AG08395 (cell line): ENCODE measurements at places on chromosomes 13 and 19.

- DNase-seq, result peak; percentile 67
These were observed 146.9 kb downstream of the KDM4B start for GRCh38 chr19:5115771-5116202.

- no peak for DNase-seq
These were observed 21.6 kb upstream of the F2RL3 start for GRCh38 chr19:16867211-16867610.

GRCh38 chr19:28150129-28150528 is 1062.8 kb downstream of the UQCRFS1 start:
- DNase-seq, result no peak

DNA sequence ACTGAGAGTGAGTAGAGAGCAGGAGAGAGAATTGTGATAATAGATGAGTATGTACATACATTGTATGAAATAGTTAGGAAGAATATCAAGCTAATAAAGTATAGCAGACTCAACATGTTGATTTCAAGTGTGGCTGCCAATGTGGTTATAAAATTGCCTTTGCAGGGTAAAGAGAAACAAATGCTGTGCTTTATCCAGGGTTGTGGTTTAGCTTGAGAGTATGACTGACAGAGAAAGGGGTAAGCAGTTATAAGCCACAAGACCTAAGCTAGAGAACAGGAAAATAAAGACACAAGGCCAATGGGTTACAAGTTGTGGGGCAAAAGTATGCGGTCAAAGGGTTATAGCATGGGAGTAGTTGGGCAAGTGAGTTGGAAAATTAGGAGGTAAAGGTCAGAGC is 1217.5 kb downstream of the DIAPH3 start:
- DNase-seq, result no peak

DNA sequence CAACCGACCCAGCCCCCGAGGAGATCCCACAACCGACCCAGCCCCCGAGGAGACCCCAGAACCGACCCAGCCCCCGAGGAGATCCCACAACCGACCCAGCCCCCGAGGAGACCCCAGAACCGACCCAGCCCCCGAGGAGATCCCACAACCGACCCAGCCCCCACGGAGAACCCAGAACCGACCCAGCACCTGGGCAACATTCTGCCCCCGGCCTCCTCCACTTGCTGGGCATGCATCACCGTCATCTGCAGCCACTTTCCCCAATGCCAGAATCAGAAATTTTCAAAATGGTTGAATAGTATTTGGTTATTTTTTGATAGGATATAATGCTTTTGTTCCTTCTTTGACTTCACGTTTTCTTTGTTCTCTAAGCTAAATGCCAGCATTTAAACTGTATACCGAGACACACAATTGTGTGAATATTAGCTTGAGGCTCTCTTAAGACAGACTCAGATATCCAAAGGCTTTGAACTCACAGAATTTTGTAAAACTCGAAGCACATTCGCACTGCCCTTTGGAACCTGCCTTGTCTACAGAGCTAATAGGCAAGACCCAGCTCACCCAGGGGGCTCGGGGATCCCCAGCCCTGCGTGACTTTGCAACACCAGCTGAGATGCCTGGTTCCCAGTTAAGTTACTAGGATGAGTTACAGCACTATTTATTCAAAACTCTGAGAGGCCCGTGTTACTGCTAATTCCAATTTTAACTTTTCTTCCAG is 15.5 kb upstream of the RASA3 start:
- DNase-seq, result no peak

GRCh38 chr13:76019421-76020044 is 383.4 kb downstream of the LMO7 start:
- no peak for DNase-seq

DNA sequence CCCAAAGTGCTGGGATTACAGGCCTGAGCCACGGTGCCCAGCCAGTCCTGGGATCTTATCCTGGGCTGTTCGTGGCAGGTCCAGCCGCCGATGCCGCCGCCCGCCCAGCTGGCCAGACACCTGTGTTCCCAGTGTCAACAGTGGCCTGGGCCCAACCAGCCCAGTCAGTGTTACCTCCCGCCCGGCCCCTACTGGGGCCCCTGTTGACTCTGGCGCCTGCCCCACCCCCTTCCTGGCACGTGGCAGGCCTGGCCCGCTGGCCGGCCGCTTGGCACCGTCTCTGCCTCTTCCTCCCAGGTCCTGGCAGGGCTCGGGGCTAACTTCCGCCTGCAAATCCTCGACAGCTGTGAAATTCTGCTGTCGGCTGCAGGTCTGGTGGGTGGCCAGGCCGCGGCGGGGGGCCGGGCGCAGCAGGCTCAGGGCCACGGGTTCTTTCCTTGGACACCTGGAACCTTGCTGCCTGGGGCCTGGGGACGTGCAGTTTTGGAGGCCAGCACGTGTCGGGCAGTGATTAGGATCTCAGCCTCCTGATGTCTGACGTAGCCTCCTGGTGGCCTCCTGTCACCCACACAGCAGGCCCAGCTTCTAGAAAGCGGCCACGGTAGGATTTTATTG is 9.1 kb downstream of the ARID3A start:
- peak; percentile 63 for DNase-seq

GRCh38 chr13:41494202-41494601 is 36.9 kb downstream of the RGCC start:
- no peak for DNase-seq

- DNase-seq, result no peak
These were observed 303.1 kb downstream of the PCDH9 start for GRCh38 chr13:66926851-66927524.

GRCh38 chr13:73970421-73971055 is 163.7 kb downstream of the KLF12 start:
- DNase-seq, result no peak

DNA sequence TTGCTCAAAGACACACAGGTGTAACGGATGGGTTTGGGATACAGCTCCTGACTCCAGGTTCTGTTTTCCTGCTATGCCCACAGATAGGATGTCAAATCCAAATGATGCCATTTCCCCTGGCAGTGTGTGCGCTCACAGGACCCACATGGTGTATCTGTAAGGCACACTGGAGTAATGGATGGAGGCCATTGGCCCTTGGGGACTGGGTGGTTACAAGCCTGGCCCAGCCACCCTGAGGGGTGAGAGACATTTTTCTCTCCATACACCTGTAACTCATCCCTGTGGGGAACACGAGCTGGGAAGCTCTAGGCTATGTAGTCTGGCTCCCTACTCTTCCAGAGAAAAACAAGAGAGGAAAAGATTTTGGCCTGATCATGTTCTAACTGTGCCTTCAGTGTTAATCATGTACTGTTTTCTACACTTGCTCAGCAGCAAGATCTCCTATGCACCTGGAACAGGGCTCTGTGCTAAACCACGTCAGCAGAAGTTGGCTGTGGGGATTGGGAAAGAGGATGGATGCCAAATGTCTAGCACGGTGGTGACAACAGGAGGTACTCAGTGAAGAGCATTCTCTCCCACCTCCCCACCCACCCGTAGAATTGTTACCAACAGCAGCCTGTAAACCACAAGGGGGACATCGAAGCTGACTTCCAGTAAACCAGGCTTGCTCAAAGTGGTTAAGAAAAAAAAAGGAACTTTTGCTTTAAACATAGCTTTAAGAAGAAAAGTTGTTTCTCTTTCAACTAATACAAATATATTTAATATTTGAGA is 237.0 kb downstream of the LACC1 start:
- DNase-seq, result no peak

GRCh38 chr13:51557875-51558612 is 26.2 kb upstream of the WDFY2 start:
- DNase-seq, result peak; percentile 78

DNA sequence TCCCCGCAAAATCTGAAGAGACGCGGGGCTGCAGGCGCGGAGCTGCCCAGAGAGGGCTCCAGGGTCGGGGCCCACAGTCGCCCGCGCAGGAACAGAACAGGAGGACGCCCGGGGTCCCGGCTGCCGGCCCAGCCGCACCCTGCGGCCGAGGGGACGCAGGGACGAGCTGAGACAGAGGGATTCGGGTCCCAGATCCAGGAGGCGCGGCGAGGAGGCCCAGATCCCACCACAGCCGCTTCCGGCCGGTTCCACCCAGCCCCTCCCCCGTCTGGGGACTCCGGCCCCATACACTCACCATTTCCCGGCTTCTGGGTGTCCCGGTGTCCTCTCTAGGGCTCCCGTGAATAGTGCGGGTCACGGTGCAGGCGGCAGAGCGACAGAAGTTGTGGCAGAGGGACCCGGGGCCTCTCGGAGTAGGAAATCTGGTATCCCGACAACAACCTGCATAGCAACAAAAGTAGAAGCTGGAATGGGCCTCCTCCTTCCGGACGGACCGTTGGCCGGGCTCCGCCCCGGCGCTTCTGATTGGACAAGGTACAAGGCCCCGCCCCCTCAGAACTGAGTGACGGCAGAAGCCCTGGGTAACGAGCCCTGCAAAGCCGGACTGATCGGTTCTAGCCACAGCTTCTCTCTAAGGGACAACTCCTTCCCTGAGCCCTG is at the start of gene ZNF20:
ZNF20 (minus strand) TSS at position 466 of the 660 bp plus-strand sequence; CDS start at position 298, 168 bp downstream.
- DNase-seq, result peak; percentile 97

- no peak for DNase-seq
These were observed 197.3 kb downstream of the LHFPL6 start for GRCh38 chr13:39405596-39406205.

- peak; percentile 9 for DNase-seq
These were observed 255.9 kb upstream of the SOX21 start for GRCh38 chr13:94968040-94968756.

- DNase-seq, result no peak
These were observed 255.3 kb downstream of the TEX29 start for GRCh38 chr13:111575719-111576118.

GRCh38 chr13:43545317-43545874 is 241.4 kb downstream of the ENOX1 start:
- no peak for DNase-seq

DNA sequence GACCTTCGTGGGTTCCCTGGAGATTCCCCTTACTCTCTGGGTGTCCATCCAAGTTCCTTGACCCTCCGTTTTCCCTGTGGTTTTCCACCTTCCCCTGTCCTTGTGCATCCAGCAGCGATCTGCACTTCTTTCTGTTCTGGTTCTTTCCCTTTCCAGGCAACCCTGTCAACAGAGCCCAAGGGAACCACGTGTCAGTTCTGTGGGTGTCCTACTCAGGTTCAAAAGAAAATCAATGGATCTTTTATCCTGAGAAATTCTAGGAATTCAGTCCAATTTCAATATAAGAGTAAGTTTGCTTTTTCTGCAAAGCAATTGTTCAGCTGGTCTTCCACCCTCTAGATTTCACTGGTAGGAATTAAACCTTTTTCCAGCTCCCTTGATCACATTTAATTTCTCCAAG is 1394.8 kb upstream of the SLC10A2 start:
- no peak for DNase-seq

DNA sequence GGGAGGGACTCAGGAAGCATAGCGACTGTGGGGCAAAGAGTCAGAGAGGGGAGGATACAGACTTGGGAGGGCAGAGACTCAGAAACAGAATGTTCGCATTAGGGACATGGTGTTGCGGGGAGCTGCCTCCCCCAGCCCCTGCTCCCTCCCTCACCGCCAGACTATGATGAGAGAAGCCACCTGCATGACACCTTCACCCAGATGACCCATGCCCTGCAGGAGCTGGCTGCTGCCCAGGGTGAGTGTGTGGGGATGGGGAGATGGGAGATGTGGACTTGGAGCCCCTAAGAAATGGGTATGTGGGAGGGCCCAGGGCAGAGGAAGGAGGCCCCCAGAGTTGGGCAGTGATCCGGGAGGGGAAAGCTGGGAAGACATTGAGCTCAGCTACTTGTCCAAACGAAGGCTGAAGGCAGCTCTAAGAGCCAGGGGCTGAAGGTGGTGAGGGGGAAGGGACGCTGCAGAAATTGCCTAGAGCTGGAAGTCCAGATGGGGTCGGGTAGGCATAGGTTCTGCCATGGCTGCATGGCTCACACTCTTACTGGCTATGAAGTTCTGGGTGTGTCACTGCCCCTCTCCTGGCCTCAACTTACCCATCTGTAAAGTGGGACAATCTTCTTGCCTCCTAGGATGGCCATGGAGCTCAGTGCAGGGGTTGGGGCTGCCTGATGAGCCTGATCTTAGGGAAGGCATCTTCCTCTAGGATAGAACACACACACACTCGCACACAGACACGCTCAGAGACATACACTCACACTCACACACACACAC is 1.4 kb downstream of the SPACA6 start:
- no peak for DNase-seq

- DNase-seq, result no peak
These were observed 12.0 kb downstream of the KMT2B start for GRCh38 chr19:35729763-35730162.

DNA sequence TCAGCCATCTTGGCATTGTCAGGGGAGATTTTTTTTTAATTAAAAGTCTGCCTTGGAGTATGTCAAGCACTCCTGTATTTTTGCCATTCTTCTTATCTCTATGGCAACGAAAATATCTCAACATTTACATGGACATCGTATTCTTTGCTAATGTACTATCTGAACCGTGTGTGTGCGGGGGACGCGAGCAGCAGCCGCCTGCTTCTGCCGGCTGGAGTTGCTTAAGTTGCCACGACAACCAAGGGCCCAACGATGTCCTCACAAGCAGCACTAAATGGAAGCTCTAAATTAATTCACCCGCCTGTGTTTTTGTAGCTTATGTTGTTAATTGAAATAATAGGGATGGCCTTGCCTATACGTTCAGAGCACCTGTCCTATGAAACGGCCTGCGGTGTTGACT is 309.5 kb downstream of the TEX29 start:
- DNase-seq, result no peak

DNA sequence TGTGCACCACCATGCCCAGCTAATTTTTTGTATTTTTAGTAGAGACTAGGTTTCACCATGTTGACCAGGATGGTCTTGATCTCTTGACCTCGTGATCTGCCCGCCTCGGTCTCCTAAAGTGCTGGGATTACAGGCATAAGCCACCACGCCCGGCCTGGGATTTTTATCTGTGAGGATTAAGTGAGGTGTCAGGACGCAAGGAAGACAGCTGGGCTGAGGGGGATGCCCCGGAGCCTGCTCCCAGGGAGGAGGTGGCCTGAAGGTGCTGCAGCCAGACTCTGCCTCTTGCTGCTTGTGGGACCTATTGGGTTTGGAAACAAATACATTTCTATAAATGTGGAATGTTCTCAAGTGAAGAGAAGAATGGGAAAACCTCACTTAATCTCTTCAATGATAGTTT is 131.6 kb downstream of the OLFM4 start:
- DNase-seq, result no peak

DNA sequence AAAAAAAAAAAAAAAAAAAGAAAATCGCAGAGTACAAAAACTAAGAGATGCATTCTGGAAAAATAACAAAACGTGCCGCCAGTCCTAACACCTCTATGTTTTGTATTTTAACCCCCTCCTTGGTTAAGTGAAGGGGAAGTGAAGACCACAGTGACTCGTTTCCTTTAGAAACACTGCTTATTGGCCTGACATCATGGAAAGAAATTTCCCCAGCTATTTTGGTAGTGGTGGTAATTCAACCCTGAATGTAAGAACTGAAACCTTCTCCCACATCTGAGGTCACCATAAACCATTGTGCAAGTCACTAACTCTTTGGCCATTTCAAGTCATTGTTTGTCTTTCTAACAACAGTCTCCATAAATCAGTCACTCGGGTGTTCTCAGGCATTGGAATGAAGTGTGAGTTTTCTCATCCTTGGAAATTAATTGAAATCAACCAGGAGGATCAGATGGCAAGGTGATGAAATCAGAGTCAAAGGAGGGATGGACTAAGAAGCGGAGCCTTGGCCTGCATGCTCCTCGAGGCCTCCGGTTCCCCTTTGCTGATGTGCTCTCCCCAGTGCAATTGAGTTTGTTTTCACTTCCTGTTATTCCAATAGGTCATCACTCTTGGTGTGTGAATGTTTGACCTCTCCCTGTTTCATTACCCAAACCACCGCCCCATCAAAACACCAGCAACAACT is 443.9 kb downstream of the FGF9 start:
- peak; percentile 24 for DNase-seq
